Activated CD8-positive, alpha-beta memory T cell treated with anti-CD3 and anti-CD28 coated beads for 24 hours (primary cell): ENCODE measurements at places on chromosomes 3 and 15.

DNA sequence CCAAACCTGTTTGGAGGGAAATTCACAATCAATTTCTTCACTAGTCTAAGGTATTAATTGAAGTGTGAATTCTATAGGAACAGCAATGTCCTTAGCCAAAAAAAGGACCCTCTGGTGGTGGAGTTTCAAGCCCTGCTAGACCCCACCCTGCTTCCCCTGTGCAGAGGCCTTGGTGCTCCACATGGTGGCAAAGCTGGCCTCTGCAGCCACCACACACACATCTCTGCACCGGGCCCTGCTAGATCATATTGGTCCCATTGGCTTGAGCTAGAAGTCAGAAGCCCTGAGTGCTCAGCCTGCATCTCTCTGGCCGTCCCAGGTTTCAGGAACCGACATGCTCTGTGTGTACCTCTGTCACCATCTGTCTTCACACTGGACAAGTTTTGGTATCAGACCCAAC, 220.9 kb upstream of the TRIM42 start:
- no peak for DNase-seq

DNA sequence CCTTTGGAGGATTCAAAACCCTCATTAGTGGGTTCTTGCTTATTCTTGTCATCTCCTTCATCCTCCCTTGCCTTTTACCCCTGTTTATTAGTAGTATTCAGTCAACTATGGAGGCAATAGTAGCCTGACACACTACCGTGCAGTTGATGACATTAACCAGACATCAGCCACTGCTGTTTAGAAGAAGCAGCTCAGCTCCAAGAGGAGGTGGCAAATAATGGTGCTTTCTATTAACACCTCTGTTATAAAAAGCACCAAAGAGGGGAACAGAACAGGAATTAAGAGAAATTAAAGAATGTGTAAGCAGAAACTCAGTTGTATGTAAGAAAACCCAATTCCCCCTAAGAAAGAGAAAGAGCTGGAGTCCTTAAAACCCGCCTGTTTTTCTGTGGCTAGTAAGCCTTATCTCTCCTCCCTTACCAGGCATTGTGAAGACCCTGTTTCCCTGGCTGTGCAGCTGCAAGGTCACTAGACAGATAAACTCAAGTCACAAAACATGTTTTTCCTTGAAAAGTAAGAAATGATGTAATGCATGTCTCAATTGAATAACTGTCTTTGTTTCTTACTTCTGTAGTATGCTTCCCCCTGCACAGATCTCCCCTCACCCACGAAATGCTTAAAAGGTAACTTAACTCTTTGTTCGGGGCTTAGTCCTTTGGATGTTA, 21.2 kb downstream of the CCR4 start:
- no peak for DNase-seq

GRCh38 chr3:86788371-86788770, 202.6 kb downstream of the VGLL3 start:
- DNase-seq: no peak

DNA sequence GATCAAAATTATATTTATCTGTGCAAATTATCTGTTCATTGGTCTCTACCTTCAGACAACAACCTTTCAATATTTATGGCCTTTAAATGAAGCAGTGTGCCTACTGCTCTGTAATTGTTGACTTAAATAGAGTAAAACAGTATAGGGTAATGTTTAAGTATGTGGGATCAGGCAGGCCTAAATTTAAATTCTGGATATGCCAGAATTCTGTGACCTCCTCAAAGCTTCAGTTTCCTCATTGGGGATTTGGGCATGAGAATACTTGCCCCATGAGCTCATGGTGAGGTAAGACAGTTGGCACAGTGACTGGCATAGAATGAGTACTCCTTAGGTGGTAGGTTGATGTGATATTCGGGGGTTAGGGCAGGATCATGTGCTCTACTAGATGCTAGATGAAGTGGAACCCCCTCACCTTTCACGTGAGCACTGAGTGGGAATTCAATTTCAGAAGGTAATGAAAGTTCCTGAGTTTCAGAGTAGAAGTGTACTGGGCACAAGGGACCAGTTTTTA, 14.9 kb downstream of the ARL8B start:
- DNase-seq: no peak

- no peak for DNase-seq
Observed at GRCh38 chr3:147483578-147483977, 74.4 kb downstream of the ZIC1 start.

GRCh38 chr3:142450881-142451280, 3.0 kb upstream of the XRN1 start:
- no peak for DNase-seq
